Spleen (tissue), 13 donors: ENCODE measurements at places on chromosomes 4 and X.

DNA sequence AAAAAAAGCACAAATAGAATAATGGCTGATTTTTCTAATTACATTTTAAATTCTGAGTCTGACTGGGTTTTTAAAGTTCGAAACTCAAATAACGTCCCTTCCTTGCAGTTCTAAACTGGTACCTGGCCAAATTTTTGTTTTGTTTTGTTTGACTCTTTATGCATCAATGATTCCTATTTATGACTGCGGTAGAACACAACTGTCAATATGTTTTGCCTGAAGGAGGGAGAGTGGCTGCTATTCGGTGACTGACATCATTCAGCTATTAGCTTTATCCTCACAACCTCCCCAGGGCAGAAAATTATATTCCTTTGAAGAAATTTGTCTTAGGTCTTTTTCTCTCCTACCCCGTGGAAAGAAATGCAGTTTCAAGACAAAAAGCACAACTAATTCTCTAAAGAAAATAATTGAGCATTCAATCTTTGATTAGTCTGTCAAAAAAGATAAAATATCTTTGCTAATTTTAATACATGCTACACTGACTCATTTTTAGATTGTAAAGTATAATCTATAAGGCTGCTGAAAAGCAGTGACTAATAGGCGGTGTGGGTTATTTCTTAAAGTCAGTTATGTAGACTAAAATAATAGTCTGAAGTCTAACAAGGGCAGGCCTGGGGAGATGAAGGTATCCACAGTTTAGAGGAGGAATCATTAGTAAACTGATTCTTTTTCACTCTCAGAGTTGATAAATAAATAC is 61.9 kb downstream of the TMEM150C start:
- no peak for DNase-seq
- no peaks in the 10 kb centered on the region for H3K4me1 ChIP-seq
- H3K27me3 ChIP-seq, result no peaks in the 10 kb centered on the region
- H3K4me3 ChIP-seq, result no peak overlapping the region

DNA sequence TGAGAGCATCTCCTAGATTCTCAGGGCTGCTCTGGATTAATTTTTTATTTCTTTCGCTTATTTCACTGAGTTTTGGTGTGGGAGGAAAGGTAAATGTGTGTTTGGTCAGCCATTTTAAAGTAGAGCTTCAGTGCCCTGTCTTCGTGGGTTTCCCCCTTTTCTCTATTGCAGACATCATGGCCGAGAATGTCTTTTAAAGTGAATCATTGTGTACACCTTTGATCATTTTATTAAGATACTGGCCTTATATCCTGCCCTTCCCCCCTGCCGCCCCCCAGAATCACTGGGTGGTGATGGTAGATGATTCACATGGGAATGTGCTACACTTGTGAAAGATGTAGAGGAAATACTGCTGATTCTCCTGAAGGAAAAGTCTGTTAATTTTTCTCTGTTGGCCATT is 23.8 kb downstream of the CDKL5 start:
- no peaks in the 10 kb centered on the region for H3K27me3 ChIP-seq
- no peaks in the 10 kb centered on the region for H3K4me1 ChIP-seq
- H3K27ac ChIP-seq, result no peak overlapping the region
- H3K4me3 ChIP-seq, result no peak overlapping the region
- no peaks in the 10 kb centered on the region for H3K36me3 ChIP-seq

DNA sequence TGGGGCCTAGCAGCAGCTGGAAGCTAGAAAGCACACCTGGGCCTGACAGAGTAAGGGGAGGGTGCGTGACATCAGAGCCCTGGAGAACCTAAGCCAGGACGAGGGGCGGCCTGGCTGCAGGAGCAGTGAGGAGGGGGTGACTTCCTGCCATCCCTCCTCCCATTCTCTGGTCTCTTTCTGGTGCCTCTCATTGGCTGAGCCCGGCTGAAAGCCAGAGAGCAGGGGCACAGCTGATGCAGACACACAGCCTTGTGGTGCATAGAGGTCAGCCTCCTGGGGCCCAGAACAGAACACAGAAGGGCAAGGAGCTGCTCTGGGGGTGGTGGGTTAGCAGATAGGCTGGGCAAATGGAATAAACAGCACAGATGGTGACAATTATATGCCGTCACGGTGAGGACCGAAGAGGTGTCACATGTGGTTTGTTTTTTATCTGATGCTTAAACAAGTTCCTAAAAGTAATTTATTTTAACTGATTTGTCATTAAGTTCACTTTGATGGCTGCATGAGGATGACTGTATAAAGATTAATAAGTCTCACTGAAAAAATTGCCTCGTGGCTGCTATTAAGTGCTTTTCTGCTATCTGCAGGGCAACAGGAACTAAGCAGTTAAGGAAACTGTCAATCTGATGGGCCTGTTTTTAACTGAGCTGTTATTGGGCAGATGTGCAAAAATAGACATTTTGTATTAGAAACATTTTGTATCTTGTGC is 102.0 kb downstream of the FNIP2 start:
- H3K36me3 ChIP-seq, result no peaks in the 10 kb centered on the region
- no peaks in the 10 kb centered on the region for H3K27me3 ChIP-seq
- no peak overlapping the region for H3K4me3 ChIP-seq
- DNase-seq, result no peak

DNA sequence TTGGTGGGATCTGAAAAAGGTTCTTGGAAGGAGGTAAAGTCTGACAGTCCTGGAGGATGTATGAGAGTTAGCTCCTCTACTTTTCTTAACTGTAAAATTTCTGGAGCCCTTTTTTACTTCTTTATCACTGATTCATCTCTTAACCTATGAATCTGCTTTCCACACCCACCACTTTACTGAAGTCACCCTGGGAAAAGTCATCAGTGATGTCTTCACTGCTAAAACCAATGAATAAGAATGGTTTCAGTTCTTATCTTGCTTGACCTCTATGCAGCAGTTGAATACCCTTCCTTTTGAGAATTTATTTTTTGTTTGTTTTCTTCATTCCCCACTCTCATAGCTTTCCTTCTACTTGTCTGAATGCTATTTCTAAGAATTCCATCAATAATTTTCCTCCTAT is 80.0 kb downstream of the AREG start:
- no peaks in the 10 kb centered on the region for H3K27me3 ChIP-seq
- no peak overlapping the region for H3K27ac ChIP-seq
- no peaks in the 10 kb centered on the region for H3K4me1 ChIP-seq
- DNase-seq, result no peak
- no peaks in the 10 kb centered on the region for H3K36me3 ChIP-seq

- H3K36me3 ChIP-seq, result no peaks in the 10 kb centered on the region
- H3K4me1 ChIP-seq, result no peaks in the 10 kb centered on the region
- no peak for DNase-seq
Observed at GRCh38 chr4:181477591-181477990, 765.6 kb upstream of the TENM3 start.

DNA sequence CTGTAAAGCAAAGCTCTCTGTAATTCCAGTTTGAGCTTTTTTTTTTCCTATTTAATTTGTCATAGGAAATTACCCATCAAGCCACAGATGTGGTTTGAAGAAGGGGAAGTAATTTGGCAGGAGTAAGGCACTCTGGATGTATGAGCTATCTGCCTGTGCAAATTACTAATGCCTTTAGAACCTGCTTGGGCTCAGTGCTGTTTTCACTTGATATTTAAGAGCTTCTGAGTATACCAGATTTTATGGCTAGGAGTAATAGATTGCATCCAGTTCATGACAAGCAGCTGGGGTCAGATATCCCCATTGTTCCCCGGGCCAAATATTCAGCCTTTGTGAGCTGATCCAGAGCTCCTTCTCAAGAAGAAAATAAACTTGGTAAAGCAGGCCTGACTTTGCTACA is 89.1 kb downstream of the DCAF8L2 start:
- H3K36me3 ChIP-seq, result no peaks in the 10 kb centered on the region
- no peak overlapping the region for H3K27ac ChIP-seq
- DNase-seq, result no peak
- H3K4me1 ChIP-seq, result no peaks in the 10 kb centered on the region
- H3K27me3 ChIP-seq, result no peaks in the 10 kb centered on the region

DNA sequence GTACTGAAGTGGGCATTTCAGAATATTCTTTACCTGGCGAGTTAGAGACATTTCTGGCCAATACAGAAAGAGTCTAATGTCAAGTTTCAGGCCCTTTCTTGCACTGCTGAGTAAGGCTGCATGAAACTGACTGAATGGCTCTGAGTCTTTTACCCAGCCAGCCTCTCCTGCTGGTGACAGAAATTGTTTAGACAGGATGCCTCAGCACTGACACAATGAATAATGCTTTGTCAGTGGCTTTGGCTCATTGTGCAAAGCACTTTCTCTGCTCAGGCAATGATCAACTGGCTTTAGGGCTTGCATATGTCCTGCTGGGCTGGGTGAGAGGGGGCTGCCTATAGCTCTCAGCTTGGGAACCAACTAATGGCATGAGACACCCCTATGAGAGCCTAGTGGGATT is 45.5 kb downstream of the CLNK start:
- no peaks in the 10 kb centered on the region for H3K27me3 ChIP-seq
- no peak overlapping the region for H3K27ac ChIP-seq
- no peak overlapping the region for H3K4me3 ChIP-seq

DNA sequence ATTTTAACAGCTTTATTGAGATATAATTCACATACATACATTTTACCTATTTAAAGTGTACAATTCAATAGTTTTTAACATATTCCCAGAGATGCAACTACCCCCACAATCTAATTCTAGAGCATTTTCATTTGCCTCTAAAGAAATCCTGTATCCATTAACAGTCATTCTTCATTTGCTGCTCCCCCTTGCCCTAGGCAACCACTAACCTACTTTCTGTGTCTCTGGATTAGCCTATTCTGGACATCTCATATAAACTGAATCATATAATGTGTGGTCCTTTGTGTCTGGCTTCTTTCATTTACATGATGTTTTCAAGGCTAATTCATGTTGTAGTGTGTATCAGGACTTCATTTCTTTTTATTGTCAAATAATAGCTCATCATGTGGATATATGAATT is 105.1 kb upstream of the GRPR start:
- no peak for DNase-seq
- H3K27ac ChIP-seq, result no peak overlapping the region
- no peaks in the 10 kb centered on the region for H3K27me3 ChIP-seq

DNA sequence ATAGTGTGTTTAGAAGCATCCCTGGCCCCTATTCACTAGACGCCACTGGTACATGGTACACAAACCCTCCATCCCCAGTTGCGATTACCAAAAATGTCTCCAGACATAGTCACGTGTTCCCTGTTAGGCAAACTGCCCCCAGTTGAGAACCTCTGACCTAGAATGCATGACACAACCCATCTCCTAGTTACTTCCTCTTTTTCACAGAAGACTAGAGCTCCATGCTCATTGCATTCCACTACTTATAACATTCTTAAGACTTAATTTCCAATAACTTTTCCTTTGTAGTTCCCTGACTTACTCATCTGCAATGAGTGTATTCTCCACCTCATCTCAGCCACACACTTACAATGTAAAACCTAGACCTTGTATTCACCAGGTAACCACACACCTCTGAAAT is 68.6 kb downstream of the PRSS12 start:
- H3K36me3 ChIP-seq, result peaks cover 23% of the 10 kb centered on the region
- H3K27me3 ChIP-seq, result no peaks in the 10 kb centered on the region
- DNase-seq, result no peak

- no peaks in the 10 kb centered on the region for H3K27me3 ChIP-seq
- peaks cover 16% of the 10 kb centered on the region for H3K36me3 ChIP-seq
- H3K4me3 ChIP-seq, result no peak overlapping the region
Observed at GRCh38 chrX:154696676-154697045, 43.3 kb upstream of the CTAG2 start.

DNA sequence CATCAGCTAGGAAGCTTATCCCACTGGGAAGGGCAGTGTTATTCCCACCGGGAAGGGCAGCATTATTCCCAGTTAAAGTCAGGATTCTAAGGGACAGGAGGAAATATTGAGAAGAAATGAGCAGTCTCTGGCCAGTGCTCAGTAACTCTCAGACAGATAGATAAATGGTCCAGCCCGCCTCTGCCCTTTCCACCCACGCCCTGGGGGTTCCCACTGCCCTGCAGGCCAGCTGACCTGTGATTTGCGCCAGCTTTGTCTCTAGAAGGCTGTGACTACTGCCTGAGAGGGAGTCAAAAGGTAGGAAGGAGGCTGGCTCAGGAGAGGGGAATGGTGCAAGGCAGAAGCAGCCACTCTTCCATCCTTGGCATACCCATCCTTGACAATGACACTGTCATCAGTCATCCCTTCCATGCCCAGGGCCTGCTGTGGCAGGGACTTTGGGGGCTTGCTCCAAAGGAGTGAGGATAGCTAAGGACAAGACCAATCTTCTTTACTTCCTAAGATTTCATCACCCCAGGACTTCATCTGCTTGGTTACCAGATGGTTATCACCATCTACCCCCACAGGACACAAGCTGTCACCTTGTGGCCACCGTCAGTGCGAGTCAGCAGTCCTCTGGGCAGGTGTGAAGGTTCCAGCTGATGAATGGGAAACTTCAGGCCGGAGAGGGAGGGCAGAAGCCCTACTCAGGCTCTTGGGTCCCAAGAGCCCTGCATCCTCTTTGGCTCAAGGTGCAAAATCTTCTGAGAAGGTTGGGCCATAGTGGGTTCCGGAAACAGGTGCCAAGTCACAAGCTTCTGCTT is 49.5 kb downstream of the SEPSECS start:
- H3K36me3 ChIP-seq, result no peaks in the 10 kb centered on the region
- no peaks in the 10 kb centered on the region for H3K27me3 ChIP-seq

DNA sequence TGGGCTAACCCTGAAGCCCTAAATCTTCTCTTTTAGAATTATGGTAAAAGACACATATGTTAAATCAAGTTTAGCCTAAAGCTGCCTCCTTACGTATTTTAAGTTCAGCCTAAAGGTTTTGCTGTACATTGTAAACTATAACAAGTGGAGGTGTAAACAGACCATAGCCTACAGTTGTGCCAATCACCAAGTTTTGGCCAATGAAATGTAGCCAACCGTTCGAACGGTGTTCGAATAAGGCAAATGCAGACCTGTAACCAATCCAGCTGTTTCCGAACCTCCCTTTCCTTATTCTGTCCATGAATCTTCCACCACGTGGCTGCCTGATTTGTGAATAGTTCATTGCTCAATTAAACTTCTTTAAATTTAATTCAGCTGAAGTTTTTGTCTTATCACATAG is 52.1 kb upstream of the TBC1D9 start:
- peaks cover 25% of the 10 kb centered on the region for H3K4me1 ChIP-seq
- no peak for DNase-seq
- no peaks in the 10 kb centered on the region for H3K27me3 ChIP-seq
- H3K36me3 ChIP-seq, result no peaks in the 10 kb centered on the region

DNA sequence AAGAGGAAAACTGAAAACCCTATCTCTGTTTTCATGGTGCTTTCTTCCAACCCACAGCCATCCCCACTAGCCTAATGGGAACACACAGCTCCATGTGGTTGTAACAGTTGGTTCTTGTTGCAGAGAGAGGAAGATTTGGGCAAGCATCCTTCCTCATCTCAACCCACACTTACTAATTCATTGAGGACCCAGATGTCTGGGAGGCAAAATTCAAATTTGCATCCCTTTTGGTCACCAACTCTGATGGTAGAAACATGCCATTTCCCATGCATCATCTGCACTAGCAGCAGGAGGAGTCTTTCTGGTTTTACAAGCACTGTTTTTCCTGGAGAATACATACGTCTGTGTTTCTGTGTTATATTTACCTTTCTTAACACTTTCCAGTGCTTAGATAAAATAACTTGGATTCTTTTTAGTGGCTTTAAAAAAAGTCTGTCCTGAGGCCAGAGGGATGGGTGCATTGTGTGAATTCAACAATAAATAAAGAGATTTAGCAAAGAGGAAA is 301.0 kb downstream of the KCTD8 start:
- no peaks in the 10 kb centered on the region for H3K27me3 ChIP-seq
- no peaks in the 10 kb centered on the region for H3K4me1 ChIP-seq

- no peaks in the 10 kb centered on the region for H3K27me3 ChIP-seq
- H3K36me3 ChIP-seq, result no peaks in the 10 kb centered on the region
- no peak overlapping the region for H3K4me3 ChIP-seq
- H3K27ac ChIP-seq, result peak overlapping the region; percentile 40
- DNase-seq, result no peak
- peaks cover 9% of the 10 kb centered on the region for H3K4me1 ChIP-seq
Observed at GRCh38 chr4:3190549-3190948, 58.4 kb upstream of the MSANTD1 start.
